ENCODE measurements at places on chromosomes 2 and 18. TPM values are rescaled to one million over a fixed set of nuclear protein-coding genes. Genes with fewer than 3 reads are reported as not detected.

FAP gene
- total RNA-seq = 2.8 TPM

GRCh38 chr2:25252291-25253152, 84.1 kb upstream of the POMC start:
- DNase-seq = no peak

ANKRD30BL gene
- not detected for total RNA-seq

DNA sequence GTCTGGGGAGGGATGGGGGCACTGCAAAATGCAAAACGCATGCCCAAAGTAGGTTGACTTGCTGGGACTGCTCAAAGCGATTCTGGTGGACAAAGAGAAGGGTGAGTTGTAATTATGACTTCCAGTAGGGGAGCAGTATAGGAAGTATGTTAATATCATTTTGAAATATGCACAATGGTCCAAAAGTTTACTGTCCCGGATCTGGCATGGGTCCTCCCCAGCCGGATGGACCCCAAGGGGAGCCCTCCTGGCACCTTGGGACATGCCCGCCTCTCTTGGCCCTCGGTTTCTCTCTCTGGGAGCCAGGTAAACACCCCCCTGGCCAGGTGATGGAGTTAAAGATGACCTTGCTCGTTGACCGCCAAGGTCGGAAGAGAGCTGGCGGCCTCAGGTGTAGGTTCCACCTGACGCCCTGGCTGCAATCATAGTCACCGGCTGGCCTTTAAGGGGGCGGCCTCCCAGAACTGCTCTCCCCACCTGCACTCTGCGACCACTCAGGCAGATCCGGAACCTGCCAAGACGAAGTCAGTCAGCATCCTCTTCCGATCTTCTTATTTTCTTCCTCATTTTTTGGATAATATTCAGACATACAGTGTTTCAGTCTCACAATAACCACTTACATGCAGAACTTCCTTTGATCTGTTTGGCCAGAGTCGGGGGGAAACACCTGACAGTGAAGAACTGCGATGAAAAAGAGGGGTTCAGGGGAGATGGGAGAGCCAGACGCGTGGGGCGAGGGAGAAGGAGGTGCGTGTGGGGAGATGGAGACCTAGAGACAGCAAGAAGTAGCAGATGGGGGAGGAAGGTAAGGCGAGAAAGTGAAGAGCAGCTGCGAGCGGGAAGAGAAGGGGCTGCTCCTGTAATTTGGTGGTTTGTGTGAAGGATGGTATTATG, 148.3 kb downstream of the MEIS1 start:
- no peak for DNase-seq

KLHL14 gene
- total RNA-seq = 0.79 TPM

GRCh38 chr18:69871363-69871762, 76.3 kb downstream of the CD226 start:
- DNase-seq = no peak

- no peak for DNase-seq
Measured at GRCh38 chr2:10075571-10076209, 4.5 kb downstream of the CYS1 start.

- DNase-seq = no peak
Measured at GRCh38 chr18:79465392-79465991, 69.8 kb downstream of the NFATC1 start.

DNA sequence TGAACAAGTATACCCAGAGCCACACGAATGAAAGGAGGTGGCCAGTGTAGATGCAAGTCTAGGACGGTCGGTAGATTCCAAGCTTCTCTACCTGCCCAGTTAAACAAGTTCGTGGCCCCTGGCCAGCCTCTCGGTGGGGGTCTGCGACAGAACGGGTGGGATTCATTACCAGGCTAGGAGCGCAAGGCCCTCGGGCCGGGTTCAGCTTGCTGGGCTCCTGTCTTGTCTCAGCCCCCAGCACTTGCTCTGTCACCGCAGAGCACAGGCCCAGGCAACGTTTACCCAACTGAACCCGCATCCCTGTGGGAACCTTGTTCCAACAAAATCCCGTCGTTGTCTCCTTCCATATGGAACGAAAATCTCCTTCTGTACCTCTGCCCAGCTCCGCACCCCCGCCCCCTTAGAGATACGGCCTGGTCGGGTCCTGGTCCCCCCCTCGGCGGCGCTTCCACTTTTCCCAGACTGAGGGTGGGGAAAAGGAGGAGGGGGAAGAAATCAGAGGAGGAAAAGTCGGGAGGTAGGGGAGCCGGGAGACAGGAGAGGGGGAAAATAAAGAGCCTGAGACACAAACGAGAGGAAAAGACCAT, 1.9 kb upstream of the EMX1 start:
- DNase-seq = no peak

- DNase-seq = no peak
Measured at GRCh38 chr2:166157578-166157977, 29.8 kb upstream of the SCN1A start.

- DNase-seq = no peak
Measured at GRCh38 chr2:191899410-191899809, 52.5 kb upstream of the CAVIN2 start.

GREB1 gene
- 2.9 TPM for total RNA-seq

DNA sequence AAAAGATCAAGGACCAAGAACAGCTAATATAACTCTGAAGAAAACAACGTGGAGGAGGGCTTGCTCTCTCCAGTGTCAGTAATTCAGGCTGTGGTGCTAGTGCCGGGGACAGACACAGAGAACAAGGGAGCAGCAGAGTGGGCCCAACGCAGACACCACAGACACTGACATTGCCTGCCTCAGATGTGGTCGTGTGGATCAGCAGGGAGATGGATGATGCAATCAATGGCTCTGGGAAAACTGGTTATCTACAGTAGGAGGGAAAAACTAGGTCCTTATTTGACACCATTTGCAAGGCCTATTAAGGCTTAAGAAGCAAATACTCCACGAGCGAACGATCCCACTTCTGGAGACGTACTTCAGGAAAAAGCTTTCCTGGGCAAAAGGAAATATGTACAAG, 36.1 kb downstream of the HDLBP start:
- no peak for DNase-seq

- DNase-seq = no peak
Measured at GRCh38 chr2:143140864-143141661, 11.8 kb downstream of the ARHGAP15 start.

GRCh38 chr2:196159221-196159892, 12.0 kb downstream of the STK17B start:
- no peak for DNase-seq

DNA sequence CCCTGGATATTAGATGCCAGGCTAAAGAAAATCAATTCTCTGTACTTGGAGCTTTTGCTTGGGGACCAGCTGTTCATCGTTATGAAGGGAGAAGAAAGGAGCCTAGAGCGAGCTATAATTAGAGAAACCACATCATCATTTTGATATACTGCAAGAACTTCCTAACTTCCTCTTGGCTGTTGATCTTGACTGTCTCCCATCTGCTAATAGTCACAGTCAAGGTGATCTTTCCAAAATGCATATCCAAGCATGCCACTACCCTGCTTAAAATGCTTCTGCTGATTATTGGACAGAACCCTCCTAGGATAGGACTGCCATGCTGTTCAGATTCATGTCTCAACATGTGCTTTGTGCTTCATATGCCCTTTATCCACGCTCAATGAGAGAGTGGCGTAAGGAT, 54.8 kb downstream of the RAPGEF4 start:
- DNase-seq = no peak

- DNase-seq = no peak
Measured at GRCh38 chr2:12555012-12555645, 161.6 kb upstream of the TRIB2 start.

GRCh38 chr2:180614776-180615175, 365.6 kb upstream of the UBE2E3 start:
- no peak for DNase-seq

DNA sequence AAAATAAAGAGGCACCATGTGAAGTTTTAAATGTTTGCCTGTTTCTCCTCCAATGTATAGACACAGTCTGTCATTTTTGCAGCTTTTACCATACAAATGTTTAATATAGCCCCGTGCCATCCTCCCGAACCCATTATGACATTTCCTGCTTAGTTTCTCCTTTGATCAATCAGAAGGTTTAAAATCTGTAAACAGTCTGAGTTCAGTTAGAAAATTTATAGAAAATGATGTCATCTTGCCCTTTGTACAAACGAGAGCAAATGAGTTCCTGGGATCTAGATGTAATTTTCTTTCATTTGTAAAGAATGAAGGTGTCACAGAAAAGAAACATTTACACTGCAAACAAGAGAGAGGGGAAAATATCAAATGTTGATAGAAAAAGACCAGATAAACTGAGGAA, 62.7 kb upstream of the NFU1 start:
- DNase-seq = no peak

DNA sequence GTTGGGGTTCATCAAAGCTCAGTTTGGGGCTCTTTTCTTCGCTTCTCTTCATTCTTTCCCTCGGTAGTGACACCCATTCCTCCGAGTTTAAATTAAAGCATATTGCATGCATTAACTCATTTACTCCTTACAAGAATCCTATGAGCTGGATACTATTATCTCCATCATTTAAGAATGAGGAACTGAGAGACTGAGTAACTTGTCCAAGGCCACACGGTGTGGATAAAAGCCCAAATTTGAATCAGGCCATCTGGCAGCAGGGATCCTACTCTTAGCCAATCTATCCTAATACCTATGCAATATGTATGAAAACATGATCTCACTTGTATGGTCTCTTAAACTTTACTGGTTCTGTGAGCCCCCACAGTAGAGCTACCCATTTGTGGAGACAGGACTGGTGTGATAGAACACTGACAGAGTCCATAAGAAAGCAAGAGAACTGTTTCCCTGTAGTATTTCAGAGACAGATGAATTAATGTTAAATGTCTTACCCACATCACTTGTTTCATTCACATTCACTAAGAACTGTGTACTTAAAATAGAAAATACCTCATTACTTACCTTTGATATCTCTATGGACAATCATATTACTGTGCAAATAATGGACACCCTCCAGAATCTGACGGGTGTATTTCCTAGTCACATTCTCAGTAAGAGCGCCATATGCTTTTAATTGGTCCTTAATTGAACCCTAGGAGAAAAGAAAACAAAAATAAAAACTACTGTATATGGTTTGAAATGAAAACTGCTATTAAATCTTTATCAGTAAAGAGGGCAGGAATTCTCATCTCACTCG, 20.4 kb upstream of the ERCC3 start:
- no peak for DNase-seq

GPBAR1 gene
- total RNA-seq = 74.0 TPM

GDF7 gene
- total RNA-seq = 0.12 TPM

- DNase-seq = no peak
Measured at GRCh38 chr18:6595666-6596065, 133.8 kb upstream of the ARHGAP28 start.

IL1R2 gene
- total RNA-seq = 30.6 TPM

Measured in omental fat pad (tissue), 4 donors.